CD4-positive, alpha-beta T cell (primary cell): ENCODE measurements at places on chromosomes 3 and 15.

DNA sequence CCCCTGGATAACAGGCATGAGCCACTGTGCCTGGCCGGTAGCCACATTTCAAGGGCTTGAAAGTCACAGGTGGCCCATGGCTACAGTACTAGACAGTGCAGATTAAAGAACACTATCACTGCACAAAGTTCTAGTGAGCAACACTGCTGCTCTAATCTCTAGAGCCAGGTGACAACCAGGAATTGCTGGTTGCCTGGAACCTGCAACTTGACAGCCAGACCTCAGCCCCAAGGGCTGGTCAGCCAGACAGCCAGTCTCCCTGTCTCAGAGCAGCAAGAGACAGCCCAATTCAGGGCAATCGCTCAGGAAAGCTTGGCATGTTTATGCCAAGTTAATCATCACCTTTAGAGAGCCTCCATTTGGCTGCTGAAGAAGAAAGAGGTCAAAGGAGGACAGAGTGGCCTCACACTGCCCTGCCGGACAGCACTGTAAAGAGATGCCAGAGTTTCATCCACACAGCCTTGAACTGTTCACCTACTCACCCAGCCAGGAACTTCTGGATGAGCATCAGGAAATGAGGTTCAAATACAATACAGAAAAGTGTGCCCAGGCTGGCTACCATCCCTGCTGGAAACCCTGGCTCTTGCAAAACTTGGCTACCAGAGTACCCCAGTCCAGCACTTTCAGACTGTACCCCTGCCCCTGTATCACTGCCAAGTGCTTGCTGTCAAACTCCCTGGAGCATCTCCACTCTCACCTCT, 6.0 kb downstream of the CCDC12 start:
- DNase-seq, result no peak

DNA sequence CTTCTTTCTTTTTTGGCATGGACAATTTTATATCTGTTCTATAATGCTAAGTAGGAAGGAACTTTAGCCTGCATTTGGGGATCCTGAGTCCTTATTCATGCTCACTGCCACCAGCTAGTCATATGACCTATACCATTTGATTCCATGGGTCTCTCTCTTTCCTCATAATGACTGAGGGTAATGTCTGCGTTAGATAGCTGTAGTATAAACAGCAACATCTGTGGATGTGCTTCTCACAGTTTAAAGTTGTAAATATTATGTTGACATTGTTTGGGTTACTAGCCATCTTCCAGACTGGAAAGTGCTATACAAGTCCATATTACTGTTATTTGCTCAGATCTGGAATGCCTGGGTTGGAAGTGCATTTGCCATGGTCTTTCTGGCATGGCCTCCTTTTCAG, 274.9 kb upstream of the SEMA6D start:
- DNase-seq, result no peak

- no peak for DNase-seq
Observed at GRCh38 chr3:178170698-178171535, 365.3 kb upstream of the KCNMB2 start.

GRCh38 chr15:56215769-56216168, 27.9 kb downstream of the RFX7 start:
- no peak for DNase-seq

GRCh38 chr15:57554063-57554811, 37.5 kb upstream of the MYZAP start:
- DNase-seq, result no peak

DNA sequence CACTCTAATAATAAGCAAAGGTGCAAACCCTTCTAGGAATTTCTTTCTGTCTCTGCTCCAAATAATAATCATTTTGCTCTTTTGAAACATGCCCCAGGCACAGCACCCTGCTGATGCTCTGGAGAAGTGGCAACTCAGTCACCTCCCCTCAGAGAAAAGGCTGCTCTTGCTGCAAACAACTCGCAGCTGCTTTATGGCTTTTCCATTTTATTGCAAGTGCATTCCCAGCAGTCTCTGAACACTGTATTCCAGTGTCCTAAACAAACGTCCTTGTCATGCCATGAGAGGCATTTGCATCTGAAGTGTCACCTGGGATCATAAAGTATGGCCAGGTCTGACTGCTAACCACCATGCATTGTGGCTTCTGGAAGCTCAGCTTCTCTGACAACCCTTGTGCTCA, 358.1 kb upstream of the TRIM42 start:
- DNase-seq, result no peak

DNA sequence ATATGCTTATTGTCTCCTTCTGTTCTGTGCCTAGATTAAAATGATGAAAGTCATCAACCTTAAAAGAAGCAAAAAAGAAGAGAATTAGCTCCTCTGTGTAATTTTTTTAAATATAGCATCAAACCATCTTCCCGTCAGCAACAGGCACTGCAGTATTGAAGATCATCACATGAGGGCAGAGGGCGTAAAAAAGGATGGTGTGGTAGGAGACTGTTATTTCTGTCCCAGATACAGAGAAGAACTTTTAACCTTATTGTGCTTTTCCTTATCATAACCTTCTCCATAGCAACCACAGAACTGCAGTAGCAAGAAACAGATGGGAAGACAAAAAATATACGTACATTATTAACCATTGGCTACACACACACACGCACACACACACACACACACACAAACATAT, 88.8 kb downstream of the IGSF11 start:
- no peak for DNase-seq

- DNase-seq, result peak; percentile 86
Observed at GRCh38 chr3:15557511-15557946, 36.0 kb upstream of the COLQ start.

GRCh38 chr15:68188647-68189046, 16.5 kb downstream of the CALML4 start:
- no peak for DNase-seq

DNA sequence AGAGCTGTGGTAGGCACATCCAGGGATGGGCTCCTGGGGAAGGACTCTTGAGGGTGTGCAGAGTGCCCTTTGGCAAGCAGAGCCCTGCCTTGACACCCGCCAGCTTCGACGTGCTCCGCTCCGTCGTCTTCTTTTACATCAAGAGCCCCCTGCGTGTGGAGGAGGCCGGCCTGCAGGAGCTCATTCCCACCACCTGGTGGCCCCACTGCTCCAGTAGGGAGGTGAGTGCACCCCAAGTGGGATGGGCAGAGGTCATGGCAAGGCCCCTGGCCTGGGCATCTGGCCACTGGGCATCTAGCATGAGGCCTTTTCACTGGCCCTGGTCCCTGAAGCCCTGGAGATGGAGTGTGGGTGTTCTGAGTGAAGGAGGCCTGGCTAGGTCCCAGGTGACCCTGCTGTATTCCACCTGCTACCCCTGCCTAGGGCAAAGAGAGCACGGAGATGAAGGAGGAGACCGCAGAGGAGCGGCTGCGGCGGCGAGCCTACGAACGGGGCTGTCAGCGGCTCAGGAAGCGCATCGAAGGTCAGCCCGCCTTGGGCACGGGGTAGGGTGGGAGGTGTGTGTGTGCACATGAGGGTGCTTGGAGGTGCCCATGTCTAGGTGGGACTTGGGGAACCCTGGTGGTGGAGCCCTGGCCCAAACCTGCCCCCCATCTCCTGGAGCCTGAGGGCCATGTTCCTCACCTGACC, 12.2 kb downstream of the RNF123 start:
- DNase-seq, result no peak

GRCh38 chr3:51646091-51646490, 25.0 kb upstream of the TEX264 start:
- DNase-seq, result no peak

GRCh38 chr3:196721097-196721496, 8.9 kb downstream of the PIGX start:
- DNase-seq, result no peak

DNA sequence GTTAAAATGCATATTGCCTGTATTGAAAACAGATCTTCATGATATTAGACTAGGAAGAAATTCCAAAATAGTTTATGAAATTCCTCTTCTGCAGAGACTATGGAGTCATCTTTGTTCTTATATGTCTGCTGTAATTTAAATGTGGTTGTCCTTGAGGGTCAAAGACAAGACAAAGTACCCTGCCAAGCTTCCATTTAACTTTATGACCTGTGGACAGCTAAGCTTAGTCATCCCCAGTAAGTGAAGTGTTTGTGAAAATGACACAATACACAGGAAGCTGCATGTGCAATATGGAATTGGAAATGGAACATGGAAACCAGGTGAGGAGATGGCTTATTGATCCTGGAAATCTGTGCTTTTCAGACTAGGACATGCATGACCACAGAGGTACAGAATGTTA, 68.5 kb upstream of the GBE1 start:
- DNase-seq, result no peak

GRCh38 chr3:157861076-157861765, 245.0 kb downstream of the SHOX2 start:
- no peak for DNase-seq

DNA sequence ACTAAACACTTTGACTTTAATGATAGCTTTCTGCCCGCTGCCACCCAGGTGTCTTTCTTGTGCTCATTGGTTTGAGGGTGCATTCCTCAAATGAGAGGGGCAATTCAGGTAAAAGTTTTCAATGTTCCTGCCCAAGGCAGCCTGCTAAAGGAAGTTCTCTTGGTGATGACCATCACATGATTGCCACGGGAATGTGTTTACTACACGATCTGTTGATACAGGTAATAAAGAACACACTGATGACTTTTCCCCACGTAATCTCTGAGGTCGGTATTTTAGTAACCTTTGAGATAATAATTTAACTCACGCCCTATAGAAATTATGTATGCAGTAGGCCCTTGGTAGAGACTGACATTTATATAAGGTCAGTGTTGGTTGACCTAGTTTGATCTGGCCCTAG, 39.3 kb downstream of the FNDC3B start:
- no peak for DNase-seq

- DNase-seq, result no peak
Observed at GRCh38 chr3:122021811-122022401, at the start of gene ILDR1. ILDR1 (minus strand) TSS chr3:122022247; CDS start chr3:122022077, 170 bp downstream.

DNA sequence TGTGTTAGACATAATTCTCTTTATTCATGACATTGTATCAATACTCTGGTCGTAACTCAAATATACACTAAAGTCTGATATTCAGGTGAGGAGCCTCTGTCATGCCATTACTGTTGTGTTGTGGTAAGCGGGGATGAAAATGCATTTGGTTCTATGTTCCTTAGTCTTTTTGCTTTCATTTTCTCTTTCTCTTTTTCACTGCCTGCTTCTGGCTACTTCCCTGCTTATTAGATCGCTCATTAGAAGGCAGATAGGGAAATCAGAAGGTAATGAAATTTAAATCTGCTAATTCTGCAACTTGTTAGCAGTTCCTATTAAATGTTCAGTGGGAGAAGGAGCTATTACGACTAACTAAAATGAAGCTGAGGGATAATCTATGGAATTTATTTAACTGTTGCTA, 345.0 kb downstream of the GRM7 start:
- no peak for DNase-seq

DNA sequence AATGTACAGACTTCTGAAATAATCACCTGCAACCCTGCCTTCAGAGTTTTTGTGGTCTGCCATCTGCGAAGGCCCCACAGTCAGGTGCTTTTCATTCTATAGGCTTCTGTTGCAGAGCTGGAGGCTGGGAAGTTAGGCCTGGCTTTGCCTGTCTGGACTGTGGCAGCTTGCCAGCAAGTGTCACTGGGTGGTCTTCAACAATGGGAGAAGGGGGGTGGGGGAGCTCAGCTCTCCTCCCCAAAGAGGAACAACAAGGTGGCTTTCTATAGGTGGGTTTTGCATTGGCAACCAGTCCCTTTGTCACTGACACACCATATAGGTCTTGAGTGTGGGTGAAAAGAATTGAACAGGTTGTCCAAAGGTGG, 7.3 kb downstream of the BOC start:
- DNase-seq, result no peak

GRCh38 chr15:58473724-58474123, 41.9 kb downstream of the LIPC start:
- DNase-seq, result no peak

- DNase-seq, result no peak
Observed at GRCh38 chr3:139127101-139127500, 82.4 kb upstream of the PRR23C start.

- no peak for DNase-seq
Observed at GRCh38 chr3:191353022-191353777, 22.9 kb upstream of the UTS2B start.

DNA sequence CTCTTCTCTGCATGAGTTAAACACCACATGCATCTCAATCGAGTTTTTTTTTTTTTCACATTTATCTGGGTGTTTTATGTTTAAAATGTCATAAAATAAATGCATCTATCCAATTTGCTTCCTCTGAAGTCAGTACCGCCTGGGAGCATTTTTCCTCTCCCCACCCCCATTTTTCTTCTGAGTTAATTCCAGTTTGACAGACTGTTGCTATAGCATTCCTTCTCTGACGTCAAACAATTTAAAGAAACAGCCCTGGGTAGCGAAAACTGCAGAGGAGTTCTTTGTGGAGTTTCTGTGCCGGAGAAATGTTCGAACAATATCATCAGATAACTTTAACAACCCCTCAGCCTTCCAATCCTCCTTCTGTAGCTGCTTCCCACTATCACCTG, 900 bp upstream of the GNB4 start:
- no peak for DNase-seq

GRCh38 chr15:66601521-66601920, 35.7 kb upstream of the LCTL start:
- DNase-seq, result no peak

- DNase-seq, result no peak
Observed at GRCh38 chr3:73326396-73326795, 264.9 kb downstream of the EBLN2 start.

DNA sequence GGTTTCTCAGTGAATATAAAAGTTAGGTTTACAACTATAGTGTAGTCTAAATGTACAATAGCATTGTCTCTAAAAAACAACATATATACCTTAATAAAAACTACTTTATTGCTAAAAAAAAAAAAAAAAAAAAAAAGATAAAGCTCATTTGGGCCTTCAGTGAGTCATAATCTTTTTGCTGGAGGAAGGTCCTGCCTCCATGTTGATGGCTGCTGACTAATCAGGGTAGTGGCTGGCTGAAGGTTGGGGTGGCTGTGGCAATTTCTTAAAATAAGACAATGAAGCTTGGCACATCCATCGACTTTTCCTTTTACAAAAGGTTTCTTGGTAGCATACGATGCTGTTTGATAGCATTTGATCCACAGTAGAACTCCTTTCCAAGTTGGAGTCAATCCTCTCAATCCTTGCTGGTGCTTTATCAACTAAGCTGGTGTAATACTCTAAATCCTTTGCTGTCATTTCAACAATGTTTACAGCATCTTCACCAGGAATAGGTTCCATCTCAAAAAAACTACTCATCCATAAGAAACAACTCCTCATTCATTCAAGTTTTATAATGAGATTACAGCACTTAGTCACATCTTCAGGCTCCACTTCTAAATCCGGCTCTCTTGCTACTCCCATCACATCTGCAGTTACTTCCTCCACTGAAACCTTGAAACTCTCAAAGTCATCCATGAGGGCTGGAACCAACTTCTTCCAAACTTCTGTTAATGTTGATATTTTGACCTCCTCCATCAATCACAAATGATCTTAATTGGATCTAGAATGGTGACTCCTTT, 13.3 kb downstream of the ZNF280D start:
- no peak for DNase-seq

GRCh38 chr3:150238995-150239619, 169.0 kb upstream of the TSC22D2 start:
- no peak for DNase-seq

GRCh38 chr3:153169793-153170383, 7.9 kb downstream of the RAP2B start:
- no peak for DNase-seq
